ENCODE measurements at places on chromosomes 7 and 10. TPM values are rescaled to one million over a fixed set of nuclear protein-coding genes. Genes with fewer than 3 reads are reported as not detected.

- no peak for DNase-seq
Observed at GRCh38 chr10:6019010-6019782, 41.9 kb upstream of the IL15RA start.

- DNase-seq, result no peak
Observed at GRCh38 chr10:120770496-120770895, 80.7 kb upstream of the WDR11 start.

NUTM2A gene
- total RNA-seq, result 0.62 TPM

FAM25C gene
- total RNA-seq, result not detected

ABCC2 gene
- total RNA-seq, result 0.45 TPM

GRCh38 chr10:124285587-124286527 lies 132.9 kb downstream of the OAT start:
- DNase-seq, result no peak

- no peak for DNase-seq
Observed at GRCh38 chr7:2045559-2046405, 187.0 kb downstream of the MAD1L1 start.

DNA sequence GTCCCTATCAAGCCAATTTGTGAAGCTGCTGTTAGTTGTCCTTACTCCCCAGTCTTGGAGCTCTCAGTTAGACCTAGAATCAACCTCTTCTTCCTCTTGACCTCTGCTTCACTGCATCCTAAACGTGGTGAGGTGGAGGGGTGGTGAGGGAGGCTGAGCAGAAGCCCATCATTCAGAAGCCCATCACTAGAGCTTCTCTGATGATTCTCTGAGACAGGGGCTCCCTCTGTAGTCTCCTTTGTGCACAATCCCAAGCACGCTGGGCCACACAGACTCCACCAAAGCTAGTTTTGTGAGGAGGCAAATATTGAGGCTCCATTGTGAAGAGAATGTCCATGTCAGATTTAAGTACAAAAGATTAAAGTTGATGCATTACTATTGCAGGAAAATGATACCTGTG lies 163.8 kb upstream of the PRSS1 start:
- no peak for DNase-seq

DNA sequence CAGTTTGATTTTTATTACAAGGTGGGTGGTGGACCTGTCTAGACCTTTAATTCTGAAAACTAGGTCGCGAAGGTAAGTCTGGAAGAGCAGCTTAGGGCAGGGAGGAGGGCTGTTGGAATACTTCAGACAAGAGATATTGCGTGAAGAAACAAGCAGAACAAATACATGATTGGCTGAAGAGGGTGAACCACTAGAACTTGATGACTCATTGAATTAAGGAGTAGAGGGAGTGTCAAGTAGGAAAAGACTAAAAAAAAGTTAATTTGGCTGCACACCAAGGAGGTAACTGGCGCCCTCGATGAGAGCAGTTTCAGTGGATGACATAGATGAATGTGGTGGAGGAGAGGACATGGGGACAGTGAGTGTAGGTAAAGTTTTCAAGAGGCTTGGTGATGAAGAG lies 41.3 kb downstream of the WNT2 start:
- no peak for DNase-seq

ANKRD16 gene
- 5.5 TPM for total RNA-seq

GRCh38 chr10:26879744-26880143 lies 19.0 kb upstream of the ABI1 start:
- DNase-seq, result peak; percentile 65

DNA sequence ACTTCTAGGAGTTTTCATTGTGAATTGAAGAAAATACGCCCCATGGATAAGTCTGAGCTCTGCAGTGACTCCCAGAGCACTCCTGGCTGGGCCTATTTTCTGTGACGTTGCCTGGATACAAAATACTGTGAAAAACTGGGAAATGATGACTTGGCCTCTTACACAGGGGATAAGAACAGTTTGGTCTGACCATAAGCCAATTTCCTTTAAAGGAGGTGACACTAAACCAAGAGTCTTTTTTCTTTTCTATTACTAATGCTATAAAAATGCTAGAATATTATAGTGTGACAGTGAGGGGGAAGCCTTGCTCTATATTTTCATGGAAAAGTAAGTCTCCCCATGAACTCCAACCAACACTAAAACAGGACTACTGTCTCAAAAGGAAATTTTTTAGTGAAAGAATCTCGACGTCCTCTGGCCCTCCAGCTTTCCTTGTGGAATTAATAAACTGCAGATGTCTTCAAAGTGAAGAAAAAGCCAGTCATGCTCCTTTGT lies 45.5 kb downstream of the MYOF start:
- DNase-seq, result no peak

GRCh38 chr7:110209884-110210283 lies 881.0 kb upstream of the LRRN3 start:
- no peak for DNase-seq

CDH23 gene
- total RNA-seq, result 1.6 TPM

DNA sequence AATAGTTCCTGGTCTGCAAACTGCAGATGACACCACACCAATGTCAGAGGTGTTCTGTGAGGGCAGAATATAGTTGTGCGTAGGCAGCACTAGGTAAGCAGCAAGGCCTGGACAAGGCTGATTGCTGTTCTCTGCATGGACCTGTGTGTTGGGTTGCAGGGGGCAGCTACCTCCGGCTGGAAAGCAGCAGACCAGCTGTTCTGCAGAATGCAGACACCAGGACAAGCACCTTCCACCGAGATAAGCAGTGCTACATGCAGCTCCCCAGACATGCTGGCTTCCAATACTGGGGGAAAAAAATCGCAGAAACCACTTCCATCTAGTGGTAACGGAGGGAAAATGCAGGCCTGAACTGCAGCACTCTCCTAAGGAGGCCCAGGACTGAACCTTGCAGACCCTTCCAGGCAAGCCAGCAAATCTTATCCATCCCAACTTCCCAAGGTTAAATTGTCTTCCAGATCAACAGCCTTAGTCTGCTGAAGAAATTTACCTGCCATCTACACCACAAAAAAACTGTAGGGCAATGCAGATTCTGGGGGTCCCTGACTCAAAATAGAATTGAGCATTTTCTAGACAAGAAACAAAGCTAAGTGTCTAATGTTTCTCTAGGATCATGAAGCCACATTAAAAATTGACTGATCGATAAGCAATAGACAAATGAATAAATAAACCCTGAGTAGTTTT lies 50.5 kb upstream of the COBL start:
- peak; percentile 45 for DNase-seq

- peak; percentile 18 for DNase-seq
Observed at GRCh38 chr10:69180525-69181204, 631 bp downstream of the SUPV3L1 start.

Data from colonic mucosa (tissue), 4 donors.